ENCODE measurements at places on chromosomes 2 and 18. TPM values are rescaled to one million over a fixed set of nuclear protein-coding genes. Genes with fewer than 3 reads are reported as not detected.

ACOXL gene
- total RNA-seq = 2.9 TPM

CLEC4F gene
- total RNA-seq = not detected

RAD51AP2 gene
- total RNA-seq = 1.2 TPM

TEX44 gene
- not detected for total RNA-seq

PTPRN gene
- 4.2 TPM for total RNA-seq

GRCh38 chr2:68330691-68331090 lies 10.9 kb upstream of the CNRIP1 start:
- no peak for DNase-seq
- no peaks in the 10 kb centered on the region for H3K36me3 ChIP-seq
- H3K27me3 ChIP-seq = no peaks in the 10 kb centered on the region
- H3K4me3 ChIP-seq = no peak overlapping the region
- H3K27ac ChIP-seq = no peak overlapping the region

DNA sequence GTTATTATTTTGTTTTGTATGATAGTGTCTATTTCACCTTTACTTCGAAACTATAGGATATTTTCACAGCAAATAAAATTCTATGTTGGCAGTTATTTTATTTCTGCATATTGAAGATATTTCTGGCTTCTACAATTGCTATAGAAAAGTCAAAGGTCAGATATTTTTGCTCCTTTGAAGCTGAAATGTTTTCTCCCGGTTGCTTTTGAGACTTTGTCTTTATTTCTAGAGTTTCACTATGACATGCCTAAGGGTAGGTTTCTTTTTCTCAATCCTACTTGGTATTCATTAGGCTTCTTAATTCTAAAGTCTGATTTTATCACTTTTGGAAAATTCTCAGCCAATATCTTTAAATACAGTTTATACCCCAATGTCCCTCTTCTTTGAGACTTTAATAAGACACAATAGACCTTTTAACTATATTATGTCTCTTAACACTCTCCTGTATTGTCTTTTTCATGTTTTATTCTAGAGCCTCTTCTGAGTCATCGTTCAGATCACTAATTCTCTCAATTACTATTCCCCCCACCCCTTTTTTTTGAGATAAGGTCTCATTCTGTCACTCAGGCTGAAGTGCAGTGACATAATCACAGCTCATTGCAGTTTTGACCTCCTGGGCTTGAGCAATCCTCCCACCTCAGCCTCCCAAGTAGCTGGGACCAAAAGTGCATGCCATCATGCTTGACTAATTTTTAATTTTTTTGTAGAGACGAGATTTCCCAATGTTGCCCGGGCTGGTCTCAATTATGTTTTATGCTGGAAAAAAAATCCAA lies 50.5 kb downstream of the USP37 start:
- H3K4me1 ChIP-seq = no peaks in the 10 kb centered on the region
- peaks cover 7% of the 10 kb centered on the region for H3K36me3 ChIP-seq
- H3K4me3 ChIP-seq = no peak overlapping the region
- DNase-seq = no peak
- no peak overlapping the region for H3K27ac ChIP-seq

- no peaks in the 10 kb centered on the region for H3K36me3 ChIP-seq
- no peaks in the 10 kb centered on the region for H3K27me3 ChIP-seq
- H3K27ac ChIP-seq = no peak overlapping the region
- H3K4me3 ChIP-seq = no peak overlapping the region
- no peak for DNase-seq
Observed at GRCh38 chr2:227103583-227103982, 60.4 kb downstream of the COL4A4 start.

GRCh38 chr2:153138651-153139375 lies 339.7 kb downstream of the RPRM start:
- no peaks in the 10 kb centered on the region for H3K27me3 ChIP-seq
- no peak for DNase-seq
- H3K27ac ChIP-seq = no peak overlapping the region
- H3K4me3 ChIP-seq = no peak overlapping the region
- H3K36me3 ChIP-seq = no peaks in the 10 kb centered on the region

- H3K4me1 ChIP-seq = no peaks in the 10 kb centered on the region
- no peaks in the 10 kb centered on the region for H3K27me3 ChIP-seq
- no peak for DNase-seq
- H3K27ac ChIP-seq = no peak overlapping the region
Observed at GRCh38 chr18:51447351-51448342, 250.2 kb upstream of the MEX3C start.

- no peaks in the 10 kb centered on the region for H3K36me3 ChIP-seq
- no peak for DNase-seq
- H3K4me3 ChIP-seq = no peak overlapping the region
Observed at GRCh38 chr2:160014227-160014626, 48.2 kb downstream of the PLA2R1 start.

DNA sequence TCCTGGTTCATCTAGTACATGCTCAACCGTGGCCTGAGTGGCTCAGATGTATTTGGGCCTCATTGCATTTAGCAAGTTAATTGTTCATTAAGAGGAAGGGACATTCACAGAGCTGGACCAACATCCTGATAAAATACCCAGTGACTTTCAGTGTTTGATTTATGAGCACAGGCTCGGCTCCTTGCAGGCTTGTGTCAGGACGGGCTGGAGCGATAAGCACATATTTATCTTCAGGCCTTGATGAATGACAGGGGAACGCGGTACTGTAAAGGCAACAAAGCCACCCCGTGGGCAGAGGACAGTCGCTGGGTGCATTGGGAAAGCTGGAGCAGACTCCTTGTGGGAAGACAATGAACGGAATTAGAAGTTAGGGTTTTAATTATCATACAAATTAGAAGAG lies 548.6 kb upstream of the HS6ST1 start:
- no peaks in the 10 kb centered on the region for H3K36me3 ChIP-seq
- H3K4me1 ChIP-seq = peaks cover 2% of the 10 kb centered on the region
- no peaks in the 10 kb centered on the region for H3K27me3 ChIP-seq
- no peak for DNase-seq
- H3K27ac ChIP-seq = no peak overlapping the region

Measured in neural progenitor cell (in vitro differentiated cells).